Stimulated activated CD8-positive, alpha-beta memory T cell treated with anti-CD3 and anti-CD28 coated beads, Interleukin-2, amount 100 ng/mL, for 1 hour (primary cell): ENCODE measurements at places on chromosomes 1 and 21.

GRCh38 chr1:224759681-224760091, 143.6 kb downstream of the CNIH3 start:
- no peak for DNase-seq

- no peak for DNase-seq
Observed at GRCh38 chr1:10271869-10272268, 61.5 kb downstream of the KIF1B start.

- no peak for DNase-seq
Observed at GRCh38 chr1:96087719-96088118, 633.9 kb upstream of the PTBP2 start.

DNA sequence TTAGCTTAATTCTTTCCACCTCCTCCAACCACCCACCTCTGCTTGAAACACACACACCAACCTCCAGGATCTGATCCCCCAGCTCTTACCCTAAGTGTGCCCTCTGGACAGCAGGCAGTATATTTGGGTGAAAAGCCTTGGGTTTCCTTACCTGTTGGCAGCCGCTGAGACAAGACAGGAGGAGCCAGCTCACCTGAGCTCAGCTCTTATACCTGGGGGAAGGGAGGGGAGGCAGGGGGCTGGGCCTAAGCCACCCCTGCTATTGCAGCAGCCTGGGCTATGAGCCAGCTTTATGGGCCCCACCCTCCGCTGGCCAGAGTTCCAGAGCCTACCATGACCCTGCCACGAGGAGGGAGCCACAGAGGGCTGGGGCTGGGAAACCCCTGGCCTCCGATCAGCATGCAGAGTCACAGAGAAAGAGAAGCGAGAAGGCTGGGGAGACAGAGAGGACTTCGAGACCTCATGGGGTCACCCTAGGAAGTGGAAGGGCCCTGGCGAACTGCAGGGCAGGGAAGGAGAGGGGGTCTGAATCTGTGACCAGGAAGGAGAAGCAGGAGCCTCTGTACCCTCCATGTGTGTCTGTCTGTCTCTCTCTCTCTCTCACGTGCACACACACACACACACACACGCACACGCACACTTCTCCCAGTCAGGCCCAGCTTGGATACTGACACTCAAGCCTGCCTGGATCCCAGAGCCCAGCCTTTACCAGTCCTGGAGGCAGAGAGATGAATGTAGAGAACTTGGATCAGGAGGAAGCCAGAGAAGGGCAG, at the start of gene S100A14:
Gene S100A14 (minus strand): TSS at position 182 of the 773 bp plus-strand sequence. CDS start 467 bp downstream, outside the sequence.
- DNase-seq = no peak

DNA sequence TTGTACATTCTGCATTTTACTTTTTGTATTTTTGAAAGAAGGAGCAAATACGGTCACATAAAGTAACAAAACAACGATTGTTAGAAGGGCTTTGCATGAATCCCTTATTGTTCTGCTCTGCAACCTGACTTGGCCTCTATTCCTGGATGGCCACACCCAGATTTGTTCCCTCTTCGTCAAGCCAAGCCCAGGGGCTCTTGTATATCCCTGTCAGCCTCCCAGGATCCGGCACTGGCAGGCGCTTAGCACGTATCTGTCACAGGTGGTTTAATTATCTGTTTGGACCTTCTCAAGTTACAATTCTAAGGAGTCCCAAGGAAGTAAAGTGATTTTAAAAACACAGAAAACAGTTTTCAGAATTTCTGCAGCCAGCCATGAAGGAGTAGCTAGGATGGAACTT, 28.0 kb downstream of the CRYAA start:
- no peak for DNase-seq
